CD4-positive, alpha-beta T cell treated with Interferon gamma for 1 hour (primary cell): ENCODE measurements at places on chromosomes 1 and 21.

DNA sequence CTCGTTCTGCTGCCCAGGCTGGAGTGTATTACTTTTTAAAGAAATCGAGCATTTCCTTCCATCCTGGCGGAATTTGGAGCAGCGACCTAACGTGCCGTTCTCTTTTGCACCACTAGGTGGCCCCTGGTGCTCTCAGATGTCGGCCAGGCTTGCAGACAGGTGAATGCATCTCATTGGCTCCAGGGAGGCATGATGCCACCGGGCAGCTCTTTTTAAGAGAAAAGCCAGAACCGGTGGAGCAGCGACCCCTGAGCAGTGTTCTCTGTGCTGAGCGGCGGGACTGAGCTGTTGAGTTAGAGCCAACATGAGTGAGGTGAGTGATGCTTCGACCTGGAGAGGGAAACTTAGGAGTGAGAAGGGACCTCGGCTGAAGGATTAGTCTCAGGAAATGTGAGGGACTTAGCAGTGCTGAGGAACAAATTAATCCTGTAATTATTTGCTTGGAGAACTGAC, at the start of gene PCP4:
Gene PCP4, plus strand, starts transcription at position 241 of the 453 bp plus-strand sequence. Its CDS starts 64 bp downstream, at position 305.
- no peak for DNase-seq

GRCh38 chr1:17736625-17737024, 18.5 kb upstream of the ACTL8 start:
- DNase-seq: no peak

DNA sequence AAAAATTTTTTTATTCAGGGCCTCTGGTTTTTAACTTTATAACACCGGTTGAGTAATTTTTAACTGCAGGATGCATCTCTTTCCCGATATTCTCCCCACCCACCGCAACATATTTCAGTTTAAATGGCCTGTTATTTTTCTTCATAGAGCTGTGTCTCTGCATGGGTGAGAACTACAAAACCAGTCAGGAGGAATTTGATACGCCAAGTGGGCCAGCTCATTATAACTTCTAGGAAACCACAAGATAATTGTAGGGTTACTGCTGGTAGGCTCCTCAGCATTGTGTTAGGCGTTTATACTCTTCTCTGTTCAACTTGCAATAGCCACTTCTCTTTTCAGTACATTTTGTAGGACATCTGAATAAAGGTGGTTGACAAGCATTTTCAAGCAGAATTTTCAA, 169.7 kb downstream of the PBX1 start:
- DNase-seq: no peak

- DNase-seq: no peak
These were observed 24.4 kb upstream of the PDXK start for GRCh38 chr21:43694437-43695079.

GRCh38 chr1:7769673-7770412, 1.3 kb upstream of the VAMP3 start:
- DNase-seq: no peak

GRCh38 chr1:19257178-19257914, 5.7 kb downstream of the MRTO4 start:
- no peak for DNase-seq

- DNase-seq: no peak
These were observed 88.4 kb downstream of the EPB41 start for GRCh38 chr1:29002792-29003191.

DNA sequence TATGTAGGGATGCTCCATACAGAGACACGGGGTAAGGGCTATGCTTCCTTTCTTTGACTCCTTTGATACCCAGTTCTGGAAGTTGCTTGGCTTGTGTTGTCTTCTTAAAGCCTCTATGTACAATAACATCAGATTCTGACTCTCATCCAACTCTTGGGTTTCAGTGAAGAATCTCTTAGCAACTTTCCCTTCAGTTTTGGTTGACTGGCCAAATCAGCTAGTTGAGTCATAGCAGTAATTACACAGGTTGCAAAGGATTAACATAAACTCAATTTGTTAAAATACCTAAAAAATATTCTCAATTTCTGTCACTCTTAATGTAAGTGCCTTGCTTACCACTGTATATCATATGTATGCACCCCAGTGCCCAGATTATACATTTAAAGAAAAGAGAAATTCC, 9.2 kb downstream of the CD1E start:
- no peak for DNase-seq

GRCh38 chr1:170729225-170730002, 65.5 kb downstream of the PRRX1 start:
- no peak for DNase-seq

DNA sequence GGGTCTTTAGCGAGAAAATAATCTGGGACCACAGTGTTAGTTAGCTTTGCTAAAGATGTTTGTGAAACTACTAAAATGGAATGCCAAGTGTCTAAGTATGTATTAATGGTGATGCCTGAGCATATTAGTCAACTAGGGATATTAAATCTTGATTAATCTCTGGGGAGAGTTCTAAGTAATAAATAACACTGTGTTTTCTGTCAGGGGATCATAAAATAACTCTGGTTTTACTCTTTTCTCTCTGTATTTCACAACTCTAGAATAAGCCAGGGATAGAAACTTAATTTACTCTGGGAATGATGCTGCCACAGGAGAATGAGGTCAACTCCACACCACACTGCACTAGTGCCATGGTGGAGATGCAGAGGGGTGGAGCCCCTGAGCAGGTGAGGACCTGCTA, 399.2 kb downstream of the PTBP2 start:
- DNase-seq: no peak

DNA sequence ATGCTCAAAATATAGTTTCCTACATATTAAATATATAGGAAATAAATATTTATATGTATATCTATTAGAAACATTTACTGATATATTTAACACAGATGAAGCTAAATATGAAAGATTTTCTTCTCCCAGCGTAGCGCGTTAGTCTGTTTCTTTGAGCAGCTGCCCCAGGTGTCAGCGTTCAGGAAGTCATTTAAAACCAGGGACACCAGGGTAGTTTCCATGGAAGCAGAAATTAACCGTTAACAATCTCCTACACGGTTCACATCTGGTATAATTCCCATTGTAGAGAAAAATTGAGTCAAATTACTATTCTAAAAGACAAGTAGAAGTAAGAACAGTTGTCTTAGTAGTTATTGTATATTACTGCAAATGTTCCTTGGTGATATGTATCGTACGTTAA, 1443.7 kb downstream of the MRPL39 start:
- no peak for DNase-seq

- no peak for DNase-seq
These were observed 15.7 kb downstream of the EPHX1 start for GRCh38 chr1:225825607-225826007.
